ENCODE measurements at places on chromosomes 7 and 10.

GRCh38 chr10:123044391-123044790, 35.6 kb downstream of the ACADSB start:
- DNase-seq = no peak

GRCh38 chr7:155870334-155871180, 58.3 kb upstream of the SHH start:
- DNase-seq = no peak

GRCh38 chr10:60491162-60491561, 101.5 kb upstream of the ANK3 start:
- no peak for DNase-seq

DNA sequence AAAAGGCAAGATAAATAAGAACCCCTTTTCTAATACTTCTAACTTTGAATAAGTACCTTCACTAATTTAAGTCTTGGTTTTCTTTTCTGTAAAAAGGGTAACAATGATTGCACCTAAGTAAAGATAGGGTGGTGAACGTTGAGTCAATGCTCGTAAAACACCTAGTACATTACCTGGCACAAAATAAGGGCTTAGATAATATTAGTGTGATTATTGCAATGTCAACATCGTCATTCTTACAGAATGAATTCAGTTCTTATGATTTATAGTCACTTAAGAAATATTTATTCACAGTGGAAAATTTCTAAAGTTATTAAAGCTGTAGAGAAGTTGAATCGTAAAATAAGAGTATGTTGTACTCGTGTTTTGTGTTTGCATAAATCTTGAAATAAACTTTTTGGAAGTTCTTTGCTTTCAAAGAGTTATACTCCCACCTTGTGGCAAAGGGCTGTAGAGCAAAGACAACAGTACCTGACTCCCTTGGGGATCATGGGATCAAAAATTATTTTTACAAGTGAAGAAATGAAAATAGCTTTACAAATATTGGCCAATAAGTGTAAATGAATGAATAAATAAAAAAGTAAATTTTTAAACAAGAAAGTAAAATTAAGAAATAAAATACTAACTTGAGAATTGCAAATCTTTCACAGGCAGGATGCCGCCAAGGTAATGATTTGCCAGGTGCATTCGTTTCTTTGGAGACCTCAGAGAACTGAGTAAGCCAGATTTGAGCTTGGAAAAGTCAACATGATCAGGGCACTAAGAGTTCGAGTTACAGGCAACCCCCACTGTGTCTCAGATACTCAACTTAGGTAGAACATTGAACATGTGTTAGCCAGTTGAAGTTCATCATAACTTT, 285.8 kb upstream of the CACNA2D1 start:
- DNase-seq = peak; percentile 1

- DNase-seq = no peak
Measured at GRCh38 chr7:55775051-55775420, 87.5 kb downstream of the SEPTIN14 start.

- DNase-seq = no peak
Measured at GRCh38 chr7:17946591-17946990, 6.3 kb upstream of the SNX13 start.

GRCh38 chr10:45106236-45106856, 105.6 kb downstream of the ZNF22 start:
- DNase-seq = no peak

DNA sequence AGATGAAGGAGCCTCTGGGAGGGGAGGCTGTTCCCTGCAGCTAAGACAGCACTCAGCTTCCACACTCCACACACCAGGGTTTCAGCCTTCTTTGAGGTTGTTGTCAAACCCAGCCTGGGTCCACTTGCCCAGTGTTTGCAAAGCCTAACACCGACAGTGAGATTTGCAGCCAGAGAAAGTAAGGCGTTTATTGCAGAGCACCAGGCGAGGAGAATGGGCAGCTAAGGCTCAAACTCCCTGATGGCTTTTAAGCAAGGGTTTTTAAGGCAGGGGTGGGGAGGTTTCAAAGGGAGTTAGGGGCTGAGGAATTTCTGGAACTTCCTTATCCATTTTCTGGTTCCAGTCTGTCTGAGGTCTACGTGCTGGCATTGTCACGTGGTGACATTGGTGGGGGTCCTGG, 4.7 kb upstream of the ZNF775 start:
- DNase-seq = no peak

DNA sequence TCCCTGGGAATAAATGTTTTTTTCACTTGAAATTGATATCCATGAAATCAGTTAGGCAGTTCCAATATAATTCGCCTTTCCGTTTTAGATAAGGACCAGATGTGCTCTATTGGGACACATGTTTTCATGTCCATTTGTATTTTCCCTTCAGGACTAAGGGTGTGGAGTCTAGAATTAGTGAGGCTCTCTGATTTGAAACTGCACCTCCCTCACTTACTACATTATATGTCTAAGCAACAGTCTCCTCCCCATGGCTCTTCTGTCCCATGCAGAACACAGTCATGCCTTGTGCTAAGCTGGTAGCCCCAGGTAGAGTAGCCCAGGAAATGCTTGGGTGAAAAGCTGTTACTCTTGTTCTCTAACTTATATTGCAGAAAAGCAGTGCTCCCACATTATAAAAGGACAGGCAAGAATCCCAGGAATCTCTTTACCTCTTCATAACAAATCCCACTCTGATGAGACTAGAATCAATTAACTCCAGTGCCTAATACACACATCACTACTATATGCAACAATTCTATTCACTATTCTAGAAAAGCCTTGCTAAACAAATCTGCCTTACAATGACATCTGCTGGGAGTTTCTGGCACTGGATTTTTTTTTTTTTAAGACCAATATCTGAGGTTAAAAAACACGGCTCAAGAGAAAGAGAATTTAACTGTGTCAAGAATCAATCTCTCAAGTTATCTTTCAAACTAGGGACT, 293.9 kb downstream of the SNX13 start:
- no peak for DNase-seq

Measured in activated CD4-positive, alpha-beta T cell treated with anti-CD3 and anti-CD28 coated beads, Interleukin-2, Interleukin-4, amounts not matched to agents 100 ng/mL and 50 ng/mL, durations not matched to agents 16 hours and 8 hours (primary cell).